Activated CD4-positive, alpha-beta T cell treated with anti-CD3 and anti-CD28 coated beads, Interleukin-2, Interleukin-4, amounts not matched to agents 100 ng/mL and 50 ng/mL, durations not matched to agents 16 hours and 8 hours (primary cell): ENCODE measurements at places on chromosomes 2 and 18.

DNA sequence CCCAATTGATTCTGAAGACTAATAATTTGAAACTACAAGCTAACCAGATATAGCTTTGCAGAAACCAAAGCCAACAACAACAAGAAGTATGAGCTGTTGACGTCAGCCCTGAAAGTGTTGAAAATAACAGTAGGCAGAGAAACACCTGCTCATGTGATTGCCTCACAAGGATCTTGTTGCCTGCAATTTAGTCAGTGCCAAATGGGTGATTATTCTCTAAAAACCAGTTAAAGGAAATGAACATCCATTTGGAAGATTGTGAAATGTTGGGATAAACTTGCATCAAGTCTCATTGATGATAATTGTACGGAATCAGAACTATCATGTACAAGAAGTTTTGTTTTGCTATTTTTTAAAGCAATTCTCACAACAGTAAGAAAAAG is 2.8 kb downstream of the CYTIP start:
- DNase-seq = peak; percentile 71

GRCh38 chr2:41879235-41879916 is 168.4 kb upstream of the PKDCC start:
- no peak for DNase-seq

- DNase-seq = no peak
Observed at GRCh38 chr2:35651688-35652323, 703.8 kb upstream of the CRIM1 start.

DNA sequence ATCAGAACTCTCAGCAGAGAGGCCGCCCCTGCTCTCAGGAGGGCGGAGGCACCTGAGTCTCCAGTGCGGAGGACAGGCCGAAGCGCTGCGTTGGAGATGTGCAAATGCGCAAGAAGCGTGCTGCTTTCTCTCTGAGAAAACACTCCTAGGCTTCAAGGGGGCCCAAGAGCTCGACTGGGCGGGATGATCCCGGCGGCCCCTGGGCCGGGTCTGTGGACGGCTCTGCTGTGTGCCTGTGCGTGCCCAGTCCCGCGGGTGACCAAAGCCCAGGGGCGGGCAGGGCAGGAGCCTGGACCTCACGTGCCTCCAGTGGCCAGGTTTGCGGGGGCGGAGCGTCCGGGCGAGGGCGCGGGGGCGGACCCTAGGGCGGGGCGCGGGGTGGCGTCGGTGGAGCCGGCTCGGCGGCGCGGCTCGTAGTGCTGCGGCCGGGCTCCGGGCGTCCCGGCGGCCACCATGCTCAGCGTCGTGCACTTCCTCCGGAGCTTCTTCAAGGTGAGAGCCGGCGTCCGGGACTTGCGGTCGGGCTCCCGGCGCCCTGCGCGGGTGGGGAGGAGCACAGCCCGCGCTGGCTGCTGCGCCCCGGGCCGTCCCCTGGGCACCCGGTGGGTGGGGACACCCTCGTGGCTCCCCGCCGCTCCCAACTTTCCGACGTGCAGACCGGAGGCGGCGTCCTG is at the start of gene ARHGEF4:
Gene ARHGEF4, plus strand, starts transcription at position 414 of the 674 bp plus-strand sequence. Its CDS starts 40 bp downstream, at position 454.
- peak; percentile 9 for DNase-seq

DNA sequence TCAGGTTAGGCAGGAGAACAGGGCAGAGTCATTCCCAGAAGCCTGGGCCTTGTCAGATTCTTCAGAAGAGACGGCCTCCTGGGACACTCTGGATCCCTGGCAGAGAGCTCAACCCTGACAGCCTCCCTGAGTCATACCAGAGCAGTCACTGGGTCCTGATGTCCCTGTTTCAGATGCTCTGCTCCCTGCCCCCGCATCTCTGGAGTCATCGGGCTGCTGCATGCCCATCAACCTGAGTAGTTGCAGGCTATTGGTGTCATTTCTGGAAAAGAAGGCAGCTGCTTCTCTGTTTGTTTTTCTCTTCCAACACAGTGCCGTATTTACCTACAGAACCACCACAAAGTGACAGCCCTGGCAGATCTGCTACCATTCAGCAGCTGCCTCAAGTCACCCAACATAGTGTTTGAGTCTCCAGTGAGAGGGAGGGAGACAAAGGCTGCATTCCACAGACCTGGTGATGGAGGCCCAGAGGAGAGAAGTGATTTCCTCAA is 145.1 kb downstream of the B3GNT2 start:
- DNase-seq = no peak

DNA sequence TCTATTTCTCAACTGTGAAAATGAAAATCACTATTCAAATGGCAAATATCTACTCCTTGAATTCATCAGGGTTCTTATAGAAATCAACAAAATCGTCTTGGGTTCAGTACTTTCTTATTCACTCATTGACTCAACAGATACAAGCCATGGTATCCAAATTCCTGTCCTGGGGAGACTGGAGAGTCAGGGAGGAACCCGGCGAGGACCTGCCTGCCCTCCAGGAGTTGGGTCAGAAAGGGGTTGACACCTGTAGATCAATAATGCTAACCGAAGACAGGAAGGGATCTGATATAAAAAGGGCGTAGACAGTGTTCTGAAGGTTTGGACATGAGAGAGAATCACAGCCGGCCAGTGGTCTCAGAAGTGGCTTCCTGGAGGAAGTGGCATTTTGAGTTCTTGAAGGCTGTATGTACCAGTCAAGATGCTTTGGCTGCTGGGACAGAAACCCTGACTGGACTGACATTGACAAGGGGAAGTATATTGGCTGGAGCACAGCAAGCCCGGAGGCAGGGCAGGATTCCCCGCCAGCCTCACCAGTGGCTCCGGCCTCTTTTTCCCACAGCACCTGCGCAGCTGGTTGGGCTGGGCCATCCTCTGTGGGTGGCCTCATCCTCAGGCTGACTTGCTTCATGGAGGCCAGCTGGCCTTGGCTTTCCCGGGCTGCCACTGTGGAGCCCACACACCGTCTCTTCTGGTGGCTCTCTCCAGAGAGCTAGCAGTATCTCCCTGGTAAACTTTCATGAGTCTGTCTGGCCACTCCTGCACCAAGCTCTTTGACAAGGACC is 3.0 kb downstream of the LRRFIP1 start:
- no peak for DNase-seq
